ENCODE measurements at places on chromosomes 6 and 20.

DNA sequence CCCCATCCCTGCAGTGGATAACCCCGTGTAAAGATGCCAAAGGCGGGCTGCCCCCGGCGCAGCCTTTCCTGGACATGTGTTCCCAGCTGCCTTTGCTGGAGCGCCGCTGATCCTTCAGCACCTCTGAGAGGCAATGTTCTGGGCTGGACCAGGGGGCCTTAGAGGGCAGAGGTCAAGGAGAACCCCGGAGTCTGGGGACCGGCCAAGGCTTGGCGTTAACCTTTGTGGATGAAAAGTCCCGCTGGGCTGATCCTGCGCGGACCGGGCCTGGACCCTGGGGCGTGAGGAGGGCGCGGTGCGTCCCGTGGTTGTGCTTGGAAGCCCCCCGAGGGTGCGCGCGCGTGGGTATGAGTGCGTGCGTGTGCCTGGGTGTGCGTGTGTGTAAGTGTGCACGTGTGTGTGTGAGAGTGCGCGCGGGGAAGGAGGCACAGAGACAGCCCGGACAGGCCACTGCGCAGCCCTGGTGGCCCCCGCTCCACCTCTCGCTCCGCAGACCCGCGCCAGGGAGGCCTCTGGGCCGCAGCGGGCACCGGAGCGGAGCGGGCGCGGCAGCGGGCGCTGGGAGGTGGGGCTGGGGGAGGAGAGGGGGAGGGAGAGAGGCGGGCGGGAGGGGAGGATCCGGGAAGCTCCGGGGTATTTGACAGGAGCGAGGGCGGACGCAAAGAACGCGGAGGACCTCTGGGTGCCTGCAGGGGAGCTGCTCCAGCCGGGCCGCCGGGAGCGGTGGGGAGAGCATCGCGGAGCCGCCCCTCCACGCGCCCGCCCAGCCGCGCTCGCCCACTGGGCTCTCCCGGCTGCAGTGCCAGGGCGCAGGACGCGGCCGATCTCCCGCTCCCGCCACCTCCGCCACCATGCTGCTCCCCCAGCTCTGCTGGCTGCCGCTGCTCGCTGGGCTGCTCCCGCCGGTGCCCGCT lies at the start of gene SMOC2:
Gene SMOC2 (plus strand): TSS at position 665 of the 914 bp plus-strand sequence. CDS start 187 bp downstream, at position 852.
- DNase-seq: no peak

DNA sequence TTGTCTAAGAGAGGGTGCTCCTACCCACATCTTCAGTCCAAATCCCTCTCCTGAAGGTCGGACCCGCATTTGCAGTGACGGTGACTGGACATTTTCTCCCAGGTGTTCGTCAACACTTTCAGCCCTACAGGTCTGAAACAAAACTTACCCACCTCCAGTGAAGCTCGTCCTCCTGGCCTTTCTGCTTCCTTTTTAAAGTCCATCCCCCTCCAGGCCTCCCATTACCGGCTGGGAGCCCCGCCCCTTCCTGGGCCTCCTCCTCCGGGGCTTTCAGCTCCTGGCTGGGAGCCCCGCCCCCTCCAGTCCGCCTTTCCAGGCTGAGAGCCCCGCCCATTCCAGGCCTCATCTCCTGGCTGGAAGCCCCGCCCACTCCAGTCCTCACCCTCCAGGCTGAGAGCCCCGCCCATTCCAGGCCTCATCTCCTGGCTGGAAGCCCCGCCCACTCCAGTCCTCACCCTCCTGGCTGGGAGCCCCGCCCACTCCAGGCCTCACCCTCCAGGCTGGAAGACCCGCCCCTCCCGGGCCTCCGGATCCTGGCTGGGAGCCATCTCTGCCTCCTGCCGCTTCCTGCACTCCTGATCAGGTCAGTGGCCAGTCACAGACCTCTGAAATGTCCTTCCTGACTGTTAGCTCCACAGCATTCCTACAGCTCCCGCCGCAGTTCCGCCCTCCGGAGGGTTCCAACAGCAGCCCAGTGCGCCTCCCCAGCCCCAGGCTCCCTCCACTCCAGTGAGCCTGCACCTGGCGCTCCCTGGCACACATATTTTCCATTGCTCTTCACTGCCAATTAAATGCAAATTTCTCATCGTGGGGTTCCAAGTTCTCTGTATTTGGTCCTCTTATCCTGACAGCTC lies 98.5 kb downstream of the LY86 start:
- no peak for DNase-seq

- no peak for DNase-seq
These were observed 27.5 kb upstream of the CEP85L start for GRCh38 chr6:118678866-118679265.

DNA sequence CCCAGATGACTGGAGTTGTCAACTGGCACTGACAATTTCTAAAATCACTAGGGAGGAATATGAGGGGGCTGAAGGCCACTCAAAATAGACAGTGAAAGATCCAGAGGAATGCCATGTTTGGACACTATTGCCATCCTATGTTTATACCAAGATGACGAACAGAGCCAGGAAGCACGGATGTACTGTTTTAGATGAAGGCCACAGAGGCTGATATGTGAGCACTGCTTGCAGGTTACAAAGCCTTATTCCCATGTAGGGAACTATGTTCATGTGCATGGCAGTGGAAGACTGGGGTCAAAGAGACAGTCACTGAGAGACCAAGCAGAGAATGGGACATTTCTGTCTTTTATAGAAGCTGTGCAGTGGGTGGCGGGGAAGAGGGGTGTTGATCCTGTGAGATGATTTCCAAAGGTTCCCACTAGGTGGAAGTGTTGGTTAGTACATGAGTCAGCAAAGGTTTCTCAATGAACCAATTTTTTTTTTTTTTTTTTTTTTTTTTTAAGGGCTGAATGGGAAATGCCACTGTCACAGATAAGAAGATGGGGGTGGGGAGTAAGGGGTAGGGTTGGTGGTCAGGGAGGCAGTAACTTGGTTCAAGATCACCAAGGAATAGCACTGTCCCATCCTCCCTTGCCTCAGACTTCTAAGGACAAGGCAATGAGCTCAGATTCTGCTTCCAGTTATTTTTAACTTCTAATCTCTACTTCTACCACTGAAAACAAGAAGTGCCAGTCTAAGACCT lies 46.7 kb upstream of the MOCS1 start:
- no peak for DNase-seq

DNA sequence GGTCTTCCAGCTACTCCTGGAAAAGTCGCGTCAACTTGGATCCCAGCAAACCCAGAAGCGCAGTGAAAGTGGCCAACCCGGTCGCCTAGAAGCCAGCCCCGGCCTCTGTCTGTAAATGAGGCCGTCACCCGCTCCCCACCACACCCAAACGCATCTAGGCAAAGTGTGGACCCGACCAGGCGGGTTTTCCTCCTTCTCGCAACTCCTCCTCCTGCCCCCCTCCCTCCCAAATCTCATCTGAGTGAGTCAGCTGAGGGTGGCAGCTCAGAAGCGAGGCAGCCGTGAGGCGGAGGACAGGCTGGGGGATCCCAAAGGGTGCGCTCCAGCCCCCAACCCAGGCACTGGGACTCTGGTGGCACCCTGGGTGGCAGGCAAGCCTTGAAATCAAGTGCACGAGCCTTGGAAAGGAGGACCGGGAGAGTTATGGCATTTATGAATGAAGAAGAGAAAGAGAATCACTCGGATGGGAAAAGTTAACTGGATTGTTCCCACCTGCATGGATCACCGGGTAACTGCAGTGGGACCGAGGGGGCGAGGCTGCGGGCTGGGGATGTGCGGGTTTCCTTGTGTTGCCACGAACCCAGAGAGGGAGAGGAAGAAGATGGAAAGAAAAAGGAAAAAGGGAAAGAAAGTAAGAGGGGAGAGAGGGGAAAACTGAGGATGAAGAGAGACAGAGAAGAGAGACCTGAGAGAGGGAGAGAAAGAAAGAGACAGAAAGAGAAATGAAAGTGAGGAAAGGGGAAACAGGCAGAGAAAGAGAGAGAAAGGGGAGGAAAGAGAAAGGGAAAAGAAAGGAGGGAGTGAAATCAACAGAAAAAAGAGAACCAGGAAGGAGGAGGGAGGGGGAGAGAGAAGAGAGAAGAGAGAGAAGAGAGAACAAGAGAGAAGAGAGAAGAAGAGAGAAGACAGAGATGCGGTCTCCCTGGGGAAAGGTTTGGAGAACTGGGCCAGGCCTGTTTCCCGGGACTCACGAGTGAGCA lies at the start of gene APCDD1L:
Gene APCDD1L (minus strand): TSS at position 167 of the 980 bp plus-strand sequence. CDS start 692 bp downstream, outside the sequence.
- DNase-seq: no peak

DNA sequence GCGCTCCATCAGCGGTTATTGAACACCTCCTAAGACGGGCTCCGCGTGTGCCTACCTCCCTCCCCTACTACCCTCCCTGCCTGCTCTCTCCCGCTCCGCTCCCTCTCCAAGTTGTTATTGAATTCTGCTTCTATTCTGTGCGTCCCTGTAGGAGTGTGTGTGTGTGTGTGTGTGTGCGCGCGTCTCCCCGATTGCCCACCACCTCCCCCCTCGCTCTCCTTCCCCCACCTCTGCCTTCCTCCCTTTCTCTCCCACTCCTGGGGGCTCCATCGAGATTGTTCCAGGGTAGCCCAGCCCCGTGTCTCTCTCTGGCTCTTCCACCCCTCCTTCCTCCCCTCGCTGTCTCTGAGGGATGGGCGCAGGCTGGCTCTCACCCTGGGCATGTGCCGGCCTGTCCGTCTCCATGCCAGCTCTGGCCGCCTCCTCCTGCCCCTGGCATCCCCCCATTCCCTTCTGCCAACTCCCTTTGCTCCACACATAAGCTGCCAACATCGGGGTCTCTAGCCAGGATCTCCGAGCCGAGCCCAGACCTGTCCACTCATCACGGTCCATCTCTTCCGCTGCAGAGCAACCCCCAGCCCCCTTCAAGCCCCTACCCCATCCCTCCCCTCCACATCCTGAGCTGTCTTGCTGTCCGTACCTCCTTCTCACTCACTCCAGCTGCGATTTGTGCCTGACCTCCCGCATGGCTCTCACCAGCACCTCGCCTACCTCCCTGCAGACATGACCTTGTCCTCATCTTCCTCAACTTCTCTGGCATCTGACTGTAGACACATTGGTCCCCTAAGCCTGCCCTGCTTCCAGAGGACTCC lies 68.5 kb downstream of the SRC start:
- no peak for DNase-seq

- DNase-seq: no peak
These were observed 54.3 kb upstream of the GMPR start for GRCh38 chr6:16184129-16184528.

GRCh38 chr20:39983655-39984054 lies 705.4 kb downstream of the MAFB start:
- no peak for DNase-seq

DNA sequence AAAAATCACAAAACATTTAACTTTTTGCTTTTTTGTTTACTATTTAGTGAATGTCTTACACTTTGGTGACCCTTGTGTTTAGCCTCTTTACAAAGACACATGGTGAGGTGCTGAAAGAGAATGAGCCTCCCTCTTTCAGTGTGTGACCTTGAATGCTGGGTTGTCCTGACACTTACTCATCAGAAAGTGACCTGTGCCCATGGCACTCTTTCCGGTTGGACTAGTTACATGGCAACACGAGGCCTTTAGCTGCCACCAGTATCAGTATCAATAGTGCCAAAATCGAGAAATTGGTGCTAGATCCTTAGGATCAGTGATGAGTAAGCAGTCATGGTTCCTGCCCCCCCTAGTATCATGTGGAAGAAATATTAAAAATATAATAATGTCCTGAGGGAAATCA lies 1.7 kb upstream of the RPL7L1 start:
- no peak for DNase-seq

DNA sequence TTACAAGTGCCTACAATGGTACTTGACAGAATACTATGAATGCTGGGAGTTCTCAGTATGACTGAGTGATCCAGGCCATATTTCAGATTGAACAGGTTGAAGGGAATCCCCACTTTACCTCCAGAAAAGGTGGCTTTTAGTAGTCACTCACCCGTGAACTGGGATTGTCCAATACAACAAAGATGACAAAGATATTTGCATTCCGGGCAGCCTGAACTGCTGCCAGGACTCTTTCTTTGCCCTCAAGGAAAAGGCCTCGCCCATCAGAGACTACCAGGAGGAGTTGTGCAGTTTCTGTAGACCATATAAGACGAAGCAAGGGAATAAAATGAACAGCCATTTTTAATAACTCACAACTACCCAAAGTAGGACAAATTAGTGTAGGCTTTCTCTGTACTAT lies 6.3 kb upstream of the LYRM2 start:
- no peak for DNase-seq

- DNase-seq: no peak
These were observed 20.5 kb upstream of the GJA10 start for GRCh38 chr6:89873721-89874120.

DNA sequence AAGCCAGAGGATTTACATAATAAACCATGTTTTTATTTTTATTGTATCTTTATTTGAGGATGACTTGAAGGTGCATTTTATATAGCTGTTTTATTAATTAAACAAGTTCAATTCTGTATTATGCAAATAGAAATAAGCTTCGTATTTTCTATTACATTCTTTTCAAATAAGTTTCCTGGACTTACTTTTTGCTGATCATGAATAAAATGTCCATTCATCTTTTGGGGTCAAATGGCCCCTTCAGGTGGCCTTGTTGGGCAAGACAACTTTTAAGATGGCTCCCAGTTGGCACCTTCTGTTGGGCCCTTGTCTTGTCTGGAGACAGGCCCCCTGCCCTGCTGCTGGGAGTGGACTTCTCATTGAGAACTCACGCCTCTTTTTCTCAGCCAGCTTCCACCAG lies 654.6 kb upstream of the NOX3 start:
- DNase-seq: no peak

- DNase-seq: no peak
These were observed 8.3 kb downstream of the KIF3B start for GRCh38 chr20:32285621-32286371.

- no peak for DNase-seq
These were observed 188.0 kb upstream of the HDDC2 start for GRCh38 chr6:125489579-125490285.

GRCh38 chr20:31341470-31341869 lies 26.9 kb upstream of the DEFB118 start:
- no peak for DNase-seq

- DNase-seq: no peak
These were observed 77.9 kb upstream of the BMP5 start for GRCh38 chr6:55953335-55953734.

DNA sequence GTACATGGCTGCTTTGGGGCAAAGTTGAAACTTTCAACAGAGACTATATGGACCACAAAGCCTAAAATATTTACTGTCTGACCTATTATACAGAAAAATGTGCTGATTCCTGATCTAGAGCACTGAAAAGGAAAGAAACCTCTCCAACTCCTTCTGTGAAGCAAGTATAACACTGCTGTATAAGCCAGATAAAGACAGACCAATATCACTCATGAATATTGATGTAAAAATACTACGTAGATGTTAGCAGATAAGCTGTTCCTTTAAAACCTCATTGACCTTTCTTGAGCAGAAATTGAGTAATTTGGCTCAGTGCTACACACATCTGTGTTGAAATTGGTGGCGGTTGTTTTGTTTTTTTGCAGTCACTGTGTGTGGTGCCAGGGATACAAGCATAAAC lies 69.9 kb upstream of the HDAC2 start:
- DNase-seq: no peak

GRCh38 chr6:31797588-31797987 lies 2.0 kb upstream of the VARS1 start:
- no peak for DNase-seq

Measured in activated CD4-positive, alpha-beta T cell treated with anti-CD3 and anti-CD28 coated beads, Interleukin-2, amount 50 U/mL, for 24 hours (primary cell).